T47D (cell line): ENCODE measurements at places on chromosomes 3 and 15.

- DNase-seq: no peak
These were observed 193.4 kb upstream of the HES1 start for GRCh38 chr3:193942516-193943055.

GRCh38 chr3:148343416-148343815 lies 354.3 kb upstream of the AGTR1 start:
- no peak for DNase-seq

- DNase-seq: peak; percentile 69
These were observed 33.5 kb downstream of the ZBTB38 start for GRCh38 chr3:141401573-141402475.

- no peak for DNase-seq
These were observed 108.1 kb upstream of the GMNC start for GRCh38 chr3:190970560-190970959.

DNA sequence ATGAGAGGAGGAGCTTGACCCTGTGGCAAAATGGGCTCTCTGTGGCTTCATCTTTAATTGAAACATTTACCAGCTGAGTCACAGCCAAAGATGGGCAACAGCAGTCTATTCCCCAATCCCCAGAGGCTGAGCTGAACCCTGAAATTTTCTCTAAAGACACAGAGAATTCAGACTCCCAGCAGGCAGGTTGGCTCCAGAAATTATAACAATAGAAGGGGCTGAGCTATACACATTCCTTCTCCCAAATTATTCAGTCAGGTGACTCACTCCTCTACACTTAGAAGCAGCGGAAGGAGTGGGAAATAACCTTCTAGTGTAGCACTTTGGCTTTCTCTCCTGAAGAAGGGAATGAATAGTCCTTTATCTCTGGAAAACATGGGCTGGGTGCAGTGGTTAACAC lies 264.3 kb upstream of the ARHGEF26 start:
- no peak for DNase-seq

DNA sequence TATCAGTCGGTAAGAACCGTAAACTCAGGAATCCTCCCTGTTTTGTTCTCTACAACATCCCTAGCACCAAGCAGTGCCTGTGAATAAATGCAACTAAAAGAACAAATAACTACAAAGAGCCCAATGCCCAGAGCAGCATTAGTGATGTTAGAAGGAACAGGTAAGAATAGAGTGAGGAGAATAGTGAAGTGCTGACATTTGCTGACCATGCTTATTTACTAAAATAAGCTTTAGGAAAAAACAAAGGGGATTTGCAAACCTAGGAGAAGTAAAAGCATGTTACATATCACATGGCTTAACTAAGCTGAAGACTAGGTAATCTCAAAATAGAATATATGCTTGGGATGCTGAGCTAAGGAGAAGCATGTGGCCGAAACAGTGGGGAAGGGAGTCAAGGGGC lies 186.1 kb upstream of the SLC2A2 start:
- no peak for DNase-seq

GRCh38 chr15:95266451-95267061 lies 1035.2 kb downstream of the MCTP2 start:
- DNase-seq: no peak

DNA sequence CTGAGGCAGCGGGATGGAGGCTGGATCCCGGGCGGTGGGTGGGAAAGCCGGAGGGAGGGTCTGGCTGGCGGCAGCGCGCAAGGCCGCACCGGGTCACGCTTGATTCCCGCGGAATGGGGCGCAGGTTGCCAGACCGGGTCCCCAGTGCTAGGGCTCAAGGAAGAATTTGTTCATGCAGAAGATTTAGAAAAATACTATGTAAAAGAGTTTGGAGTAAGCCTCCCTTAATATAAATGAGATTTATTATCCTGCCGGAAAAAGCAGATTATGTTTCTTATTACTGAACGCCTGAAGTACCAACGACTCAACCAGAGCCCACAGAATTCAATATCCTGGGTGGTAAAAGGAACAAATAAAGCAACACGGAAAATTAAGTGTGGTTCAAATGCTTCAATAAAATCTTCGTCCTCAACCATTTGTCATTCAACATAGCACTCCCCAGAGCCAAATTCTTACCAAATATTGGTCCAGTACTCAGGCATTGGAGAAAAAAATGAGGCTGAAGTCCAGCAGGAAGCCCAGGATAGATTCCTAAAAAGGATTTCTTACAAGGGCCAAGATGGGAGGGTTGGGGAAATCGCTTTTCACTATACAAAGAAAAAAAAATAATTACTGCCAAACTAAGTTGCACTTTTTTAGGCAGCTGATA lies 1.2 kb upstream of the ZBTB20 start:
- no peak for DNase-seq

- peak; percentile 20 for DNase-seq
These were observed 309.9 kb downstream of the RPLP1 start for GRCh38 chr15:69762373-69763148.

DNA sequence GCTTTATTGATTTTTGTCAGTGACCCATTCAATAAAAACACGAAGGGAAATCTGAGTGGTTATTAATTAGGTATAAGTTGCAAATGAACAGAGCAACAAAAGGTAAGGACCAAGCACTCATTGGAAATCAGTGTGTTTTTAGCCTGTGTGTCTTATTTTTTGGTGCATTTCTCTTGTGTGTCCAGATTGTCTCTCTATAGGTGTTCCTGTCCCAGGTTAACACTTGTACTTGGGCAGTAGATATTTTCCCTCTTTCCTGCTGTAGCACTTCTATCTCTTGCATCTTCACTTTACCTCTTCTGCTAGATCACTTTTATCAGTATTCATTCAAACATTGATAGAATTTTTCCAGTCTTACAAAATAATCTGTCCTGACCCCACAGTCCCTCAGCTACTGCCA lies 37.0 kb downstream of the MAPK6 start:
- no peak for DNase-seq

- no peak for DNase-seq
These were observed 17.5 kb downstream of the POPDC2 start for GRCh38 chr3:119642746-119643473.

- no peak for DNase-seq
These were observed 563.7 kb downstream of the SI start for GRCh38 chr3:164514576-164514975.

GRCh38 chr15:87614704-87615103 lies 641.8 kb downstream of the NTRK3 start:
- DNase-seq: no peak

- no peak for DNase-seq
These were observed 761 bp upstream of the ZNF35 start for GRCh38 chr3:44647771-44648170.

DNA sequence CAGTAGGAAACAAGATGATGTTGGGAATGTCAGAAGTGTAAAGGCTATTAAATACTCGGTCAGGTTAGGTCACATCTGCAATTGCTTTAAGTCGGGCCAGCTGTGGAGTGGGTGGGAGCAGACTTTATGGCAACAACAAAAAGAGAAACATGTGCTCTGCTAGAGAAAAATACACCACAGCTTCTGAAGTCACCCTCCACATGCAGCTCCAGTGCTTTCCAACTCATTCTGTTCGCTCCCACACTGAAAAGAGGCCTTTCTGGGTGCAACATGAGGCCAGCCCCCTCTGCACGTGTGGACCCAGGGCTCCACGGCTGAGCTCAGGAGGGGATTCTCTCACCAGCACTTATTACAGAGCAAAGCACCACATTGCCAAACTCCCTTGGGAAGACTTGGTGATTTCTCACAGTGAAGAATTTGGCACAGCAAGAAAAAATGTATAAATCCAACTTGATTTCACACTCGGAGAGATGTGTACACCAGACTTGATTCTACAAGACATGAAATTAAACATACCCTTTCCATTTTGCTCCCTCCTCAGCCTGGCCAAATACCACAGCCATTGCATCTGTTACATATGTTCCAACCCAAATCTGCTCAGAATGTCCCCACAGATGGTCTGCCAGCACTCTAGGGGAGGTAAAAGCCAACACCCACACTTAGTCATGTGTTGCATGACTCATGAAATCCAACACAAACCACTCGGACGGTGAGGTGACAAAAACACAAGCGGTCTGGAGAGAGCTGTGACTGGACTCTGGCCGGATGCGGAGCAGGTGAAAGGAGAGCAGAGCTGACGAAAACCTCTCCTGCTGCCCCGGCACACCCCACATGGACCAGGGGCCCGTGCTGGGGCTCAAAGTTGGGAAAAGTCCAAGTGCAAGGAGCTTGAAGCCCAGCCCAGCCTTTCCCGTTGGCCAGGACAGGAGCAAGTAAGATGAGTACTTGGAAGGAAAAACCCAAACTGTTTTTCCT lies 74.6 kb downstream of the ITGB5 start:
- DNase-seq: no peak

GRCh38 chr3:133890972-133891644 lies 4.6 kb downstream of the RAB6B start:
- no peak for DNase-seq

DNA sequence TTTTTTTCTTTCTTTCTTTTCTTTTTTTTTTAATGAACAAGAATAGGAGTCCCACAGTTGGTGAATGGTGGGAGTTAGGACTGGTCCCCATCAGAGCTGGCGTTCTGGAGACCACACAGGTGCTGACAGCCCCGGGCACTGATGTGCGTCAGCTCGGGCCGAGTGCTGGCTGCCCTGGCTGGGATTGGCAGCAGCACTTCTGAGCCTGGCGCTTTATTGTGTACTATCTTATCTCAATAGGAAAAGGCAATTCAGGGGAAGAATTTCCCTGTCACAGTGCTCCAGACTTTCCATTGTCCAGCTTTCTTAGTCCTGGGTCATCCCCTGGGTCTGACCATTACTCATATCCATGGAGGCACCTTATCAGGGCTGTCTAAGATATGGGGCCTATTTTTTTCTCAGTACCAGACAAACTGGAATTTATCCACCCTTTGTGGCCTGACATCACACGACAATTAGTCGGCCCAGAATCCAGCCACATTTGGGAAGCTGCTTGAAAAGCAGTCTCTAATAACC lies 54.1 kb downstream of the TMEM44 start:
- no peak for DNase-seq

GRCh38 chr15:32718821-32719716 lies 1.3 kb downstream of the GREM1 start:
- peak; percentile 64 for DNase-seq

- DNase-seq: no peak
These were observed 29.5 kb upstream of the MAGI1 start for GRCh38 chr3:66068255-66068654.

DNA sequence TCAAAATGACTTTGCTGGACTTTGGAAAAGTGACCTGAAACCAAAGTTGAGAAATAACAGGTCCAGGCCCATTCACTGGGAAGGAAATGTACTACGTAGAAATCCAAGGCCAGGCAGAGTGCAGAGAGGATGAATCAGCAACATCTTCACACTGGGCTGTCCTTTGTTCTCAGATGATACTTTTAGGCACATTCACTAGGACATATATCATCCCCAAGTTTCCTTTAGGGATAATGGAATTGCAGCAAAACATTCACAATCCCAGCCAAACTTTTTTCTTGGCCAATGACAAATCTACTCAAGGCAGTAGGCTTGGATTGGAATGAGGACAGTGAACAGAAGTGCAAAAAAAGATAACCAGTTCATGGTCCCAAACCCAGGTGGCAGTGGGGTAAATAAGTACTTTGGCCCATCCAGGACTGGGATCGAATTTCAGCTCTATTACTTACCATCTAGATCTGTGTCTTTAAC lies 75.1 kb downstream of the CLDN11 start:
- DNase-seq: no peak

- DNase-seq: no peak
These were observed 25.0 kb downstream of the MYLK start for GRCh38 chr3:123859177-123859576.

GRCh38 chr3:34727700-34728099 lies 911.6 kb upstream of the ARPP21 start:
- no peak for DNase-seq

DNA sequence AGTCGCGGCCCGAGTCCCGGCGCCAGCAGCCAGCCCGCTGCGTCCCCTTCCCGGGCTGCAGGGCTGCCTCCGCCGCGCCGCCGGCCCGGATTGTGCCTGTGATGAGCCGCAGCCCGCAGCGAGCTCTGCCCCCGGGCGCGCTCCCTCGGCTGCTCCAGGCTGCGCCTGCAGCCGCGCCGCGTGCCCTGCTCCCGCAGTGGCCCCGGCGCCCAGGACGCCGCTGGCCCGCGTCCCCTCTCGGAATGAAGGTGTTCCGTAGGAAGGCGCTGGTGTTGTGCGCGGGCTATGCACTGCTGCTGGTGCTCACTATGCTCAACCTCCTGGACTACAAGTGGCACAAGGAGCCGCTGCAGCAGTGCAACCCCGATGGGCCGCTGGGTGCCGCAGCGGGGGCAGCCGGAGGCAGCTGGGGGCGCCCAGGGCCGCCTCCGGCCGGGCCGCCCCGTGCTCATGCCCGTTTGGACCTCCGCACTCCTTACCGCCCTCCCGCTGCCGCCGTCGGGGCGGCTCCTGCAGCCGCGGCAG lies 1.2 kb downstream of the CHST2 start:
- no peak for DNase-seq

DNA sequence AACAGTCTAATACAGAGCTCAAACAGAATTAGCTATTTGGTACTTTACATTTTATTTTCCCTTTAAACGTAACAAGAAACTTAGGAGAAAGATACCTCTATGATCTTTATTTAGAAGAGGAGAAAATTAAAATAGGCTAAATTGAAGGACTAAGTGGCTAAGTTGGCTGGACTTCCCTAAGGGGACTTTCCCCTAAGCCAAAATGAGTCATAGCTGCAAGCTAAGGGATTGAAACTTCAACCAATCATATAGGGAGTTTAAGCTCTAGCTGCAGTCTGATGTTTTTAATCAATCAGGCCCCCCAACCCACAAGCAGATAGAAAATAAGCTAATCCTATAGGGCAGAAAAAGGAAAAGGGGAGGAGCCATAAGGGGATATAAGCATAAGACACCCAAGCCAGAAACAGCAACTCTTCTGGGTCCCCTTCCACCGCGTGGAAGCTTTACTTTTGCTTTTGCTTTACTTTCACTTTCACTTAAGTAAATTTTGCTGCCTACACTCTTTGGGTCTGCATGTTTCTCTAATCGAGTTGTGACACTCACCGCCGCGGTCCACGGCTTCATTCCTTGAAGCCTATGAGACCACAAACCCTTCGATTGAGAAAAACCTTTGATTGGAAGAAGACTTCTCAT lies 1108.5 kb upstream of the EPHA6 start:
- DNase-seq: peak; percentile 59

DNA sequence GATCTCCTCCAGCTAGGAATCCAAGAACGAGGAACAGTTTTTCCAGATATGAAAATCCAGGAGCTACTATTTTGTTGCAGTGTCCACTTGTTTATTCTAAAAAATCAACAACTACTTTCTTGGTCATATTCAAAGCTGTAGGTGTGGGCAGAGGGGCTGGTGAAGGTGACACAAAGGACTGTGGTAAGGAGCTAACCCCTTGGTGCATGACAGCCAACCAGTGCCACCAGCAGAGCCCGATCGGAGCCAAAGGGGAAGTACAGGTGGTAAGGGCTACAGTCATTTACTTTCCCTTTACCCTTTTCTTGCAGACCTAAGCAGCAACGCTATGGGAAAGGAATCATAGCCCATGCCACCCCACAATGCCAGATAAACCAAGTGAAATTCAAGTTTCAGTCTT lies 30.7 kb downstream of the PLA1A start:
- no peak for DNase-seq
